T follicular helper cell (primary cell): ENCODE measurements at places on chromosomes 7 and 10.

DNA sequence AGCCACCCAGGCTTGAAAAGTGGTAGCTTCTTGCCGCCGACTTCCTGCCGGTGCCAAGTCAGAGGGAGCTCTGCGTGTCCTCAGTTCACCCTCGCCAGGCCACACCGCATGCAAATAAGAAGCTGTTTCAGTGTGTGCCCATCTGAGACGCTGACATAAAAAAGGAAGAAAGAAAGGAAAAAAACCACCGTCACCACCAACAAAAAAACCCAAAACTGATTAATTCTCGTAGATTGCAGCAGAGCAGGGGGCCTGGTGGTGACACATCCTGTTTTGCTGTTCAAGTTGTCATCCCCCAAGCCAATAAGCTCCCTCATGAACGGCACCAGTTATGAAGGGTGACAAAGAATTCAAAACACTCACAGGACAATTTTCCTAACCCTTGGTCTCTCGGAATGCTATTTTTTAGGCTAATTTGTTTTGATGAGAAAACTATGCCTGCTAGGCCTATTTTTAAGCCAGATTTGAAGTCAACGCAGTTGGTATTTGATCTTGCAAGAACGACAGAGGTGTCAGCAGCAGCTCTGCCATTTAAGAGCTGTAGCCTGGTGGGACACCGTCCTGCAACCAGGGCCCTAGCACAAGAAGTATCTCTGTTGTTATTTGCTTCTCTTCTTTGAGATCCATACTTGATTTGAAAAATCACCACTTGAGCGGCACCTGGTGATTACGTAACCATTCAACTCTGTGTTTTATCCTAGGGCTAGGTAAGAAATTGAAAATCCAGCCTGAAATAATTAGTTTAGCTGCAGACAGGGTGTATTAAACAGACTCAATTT is 145.6 kb downstream of the PFKFB3 start:
- peak; percentile 79 for DNase-seq

- DNase-seq, result no peak
Measured at GRCh38 chr10:33402220-33403073, 68.0 kb upstream of the NRP1 start.

GRCh38 chr7:139254281-139254680 is 23.2 kb downstream of the UBN2 start:
- DNase-seq, result no peak

- peak; percentile 28 for DNase-seq
Measured at GRCh38 chr10:97713826-97714400, 383 bp downstream of the MARVELD1 start.

DNA sequence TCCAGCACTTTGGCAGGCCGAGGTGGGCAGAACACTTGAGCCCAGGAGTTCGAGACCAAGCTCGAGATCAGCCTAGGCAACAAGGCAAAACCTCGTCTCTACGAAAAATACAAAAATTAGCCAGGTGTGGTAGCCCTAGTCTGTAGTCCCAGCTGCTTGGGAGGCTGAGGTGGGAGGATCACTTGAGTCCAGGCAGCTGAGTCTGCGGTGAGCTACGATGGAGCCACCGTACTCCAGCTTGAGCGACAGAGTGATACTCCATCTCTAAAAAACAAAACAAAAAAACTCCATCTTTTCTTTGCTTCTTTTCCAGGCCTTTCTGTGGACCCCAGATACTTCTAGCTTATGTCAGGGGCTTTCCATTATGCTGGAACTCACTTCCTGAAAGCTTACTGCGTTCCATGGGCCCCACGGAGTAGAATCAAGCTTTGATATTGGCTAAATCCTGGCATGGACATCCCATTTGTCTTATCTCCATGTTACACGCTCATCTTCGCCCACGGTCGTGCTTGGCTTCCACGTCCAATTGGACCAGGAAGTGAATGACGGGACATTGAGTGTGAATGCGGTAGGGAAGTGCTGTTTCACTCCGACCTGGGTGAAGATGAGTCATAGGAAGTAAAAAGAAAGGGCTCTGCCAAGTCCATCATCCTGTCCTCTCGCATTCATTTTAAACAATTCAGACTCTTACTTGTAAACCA is 45.7 kb downstream of the FAM171A1 start:
- DNase-seq, result no peak

DNA sequence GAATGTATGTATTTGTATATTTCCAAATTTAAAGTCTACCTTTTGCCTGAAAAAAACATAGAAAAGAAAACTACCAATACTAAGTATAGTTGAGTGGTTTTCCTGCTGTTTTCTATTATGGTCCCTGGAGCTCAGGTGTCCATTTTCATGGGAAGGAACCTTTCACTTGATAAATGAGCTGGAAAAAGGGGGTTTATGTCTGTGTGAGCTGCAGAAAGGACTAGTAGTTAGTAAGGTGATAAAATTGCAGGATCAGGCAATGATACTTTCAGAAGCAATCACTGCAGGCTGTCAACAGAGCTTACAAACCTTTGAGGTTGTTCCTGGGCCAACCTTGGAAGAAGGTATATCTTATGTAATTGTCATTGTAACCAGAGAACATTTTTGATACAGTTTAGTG is 48.0 kb downstream of the ST7 start:
- no peak for DNase-seq

DNA sequence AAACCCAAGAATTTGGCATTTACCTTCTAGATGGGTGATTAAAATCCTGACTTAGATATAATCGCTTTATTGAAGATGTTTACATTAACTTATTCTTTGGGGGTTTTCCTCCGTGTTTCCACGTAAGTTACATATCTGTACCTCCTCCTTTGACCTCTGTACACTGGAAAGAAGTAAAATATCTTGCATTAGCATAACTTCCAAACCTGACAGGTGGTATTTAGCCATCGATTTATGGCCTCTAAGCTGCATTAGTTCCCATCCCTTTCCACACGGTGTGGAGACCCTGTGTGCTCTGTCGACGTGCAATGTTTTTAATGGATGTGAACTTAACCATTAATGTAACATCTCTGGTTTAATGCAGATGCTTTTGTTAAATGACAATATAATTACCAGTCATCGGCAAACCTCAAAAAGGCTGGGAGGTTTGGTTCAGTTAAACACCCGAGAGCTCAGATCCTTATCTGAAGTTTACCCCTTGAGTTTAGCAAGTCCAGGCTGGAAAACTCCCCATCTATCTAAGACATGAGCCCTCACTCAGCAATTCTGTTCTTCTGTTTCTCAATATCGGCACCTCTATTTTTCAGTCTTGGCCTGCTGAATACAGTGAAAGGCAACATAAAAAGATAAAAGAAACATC is 295.2 kb downstream of the GATA3 start:
- no peak for DNase-seq

GRCh38 chr7:2260820-2261219 is 18.8 kb downstream of the NUDT1 start:
- DNase-seq, result no peak

GRCh38 chr7:114026486-114027089 is 107.8 kb upstream of the PPP1R3A start:
- no peak for DNase-seq

DNA sequence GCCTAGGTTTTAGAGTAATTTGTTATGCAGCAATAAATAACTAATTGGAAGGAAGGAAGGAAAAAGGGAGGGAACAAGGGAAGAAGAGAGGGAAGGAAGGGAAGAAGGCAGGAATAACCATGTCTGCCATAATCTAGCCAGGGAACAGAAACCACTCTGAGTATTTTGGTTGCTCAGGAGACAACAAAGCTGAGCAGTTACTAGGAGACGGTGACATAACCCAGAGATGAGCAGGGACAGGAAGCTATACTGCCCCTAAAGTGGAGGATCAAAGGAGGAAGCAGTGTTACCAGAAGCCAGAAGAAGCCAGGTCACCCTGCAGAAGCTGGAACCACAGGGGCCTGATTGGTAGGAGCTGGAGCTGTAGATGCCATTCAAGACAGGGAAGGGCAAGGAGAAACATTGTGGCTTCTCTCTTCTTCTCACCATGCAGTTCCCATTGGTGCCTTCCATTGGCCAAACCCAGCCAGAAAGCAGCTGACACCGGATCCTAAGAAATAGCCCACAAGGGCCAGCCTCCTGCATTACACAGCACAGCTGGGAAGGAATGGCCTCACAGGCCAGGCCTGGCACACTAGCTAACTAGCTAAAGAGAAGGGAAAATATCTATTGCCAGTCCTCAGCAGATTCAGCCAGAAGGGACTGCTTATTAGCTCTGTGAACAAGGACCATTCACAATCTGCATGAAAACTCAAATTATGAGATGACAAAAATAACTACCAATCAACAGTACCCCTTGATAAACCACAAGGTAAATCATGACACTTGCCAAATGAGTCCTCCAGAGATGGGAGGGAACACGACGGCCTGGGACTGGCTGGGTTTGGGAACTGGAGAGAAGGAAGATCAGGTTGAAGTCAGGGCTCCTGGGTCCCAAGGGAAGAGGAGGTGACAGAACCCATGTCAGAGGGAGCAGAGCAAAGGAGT is 184.5 kb upstream of the NFE2L3 start:
- DNase-seq, result no peak

GRCh38 chr7:28815369-28815927 is 142.7 kb downstream of the TRIL start:
- DNase-seq, result no peak

GRCh38 chr10:96767611-96768010 is 47.3 kb upstream of the PIK3AP1 start:
- no peak for DNase-seq

GRCh38 chr10:86361156-86362128 is 5.2 kb downstream of the GRID1 start:
- no peak for DNase-seq

GRCh38 chr7:269721-270120 is 20.2 kb upstream of the FOXL3 start:
- no peak for DNase-seq

GRCh38 chr7:877312-878232 is 1.2 kb downstream of the GET4 start:
- DNase-seq, result no peak

DNA sequence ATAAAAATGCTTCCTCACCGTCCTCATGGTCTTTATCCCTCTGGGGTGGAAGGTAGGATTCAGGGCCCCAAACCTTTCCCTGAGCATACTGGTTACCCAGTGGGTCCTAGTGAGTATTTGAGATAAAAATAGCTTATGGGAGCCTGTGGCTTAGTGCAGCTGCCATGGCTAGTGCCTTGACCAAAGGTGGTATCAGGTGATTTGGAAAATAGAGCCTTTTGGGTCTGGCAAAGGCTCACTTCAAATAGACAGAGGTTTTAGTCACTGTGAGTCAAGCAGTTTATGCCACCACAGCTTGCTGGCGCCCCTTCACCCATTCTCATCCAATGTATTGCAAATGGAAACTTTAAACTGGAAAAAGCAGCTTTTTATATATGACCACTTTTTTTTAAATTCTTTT is 30.4 kb downstream of the PLAU start:
- no peak for DNase-seq

GRCh38 chr10:108036265-108036664 is 871.8 kb upstream of the SORCS1 start:
- no peak for DNase-seq

DNA sequence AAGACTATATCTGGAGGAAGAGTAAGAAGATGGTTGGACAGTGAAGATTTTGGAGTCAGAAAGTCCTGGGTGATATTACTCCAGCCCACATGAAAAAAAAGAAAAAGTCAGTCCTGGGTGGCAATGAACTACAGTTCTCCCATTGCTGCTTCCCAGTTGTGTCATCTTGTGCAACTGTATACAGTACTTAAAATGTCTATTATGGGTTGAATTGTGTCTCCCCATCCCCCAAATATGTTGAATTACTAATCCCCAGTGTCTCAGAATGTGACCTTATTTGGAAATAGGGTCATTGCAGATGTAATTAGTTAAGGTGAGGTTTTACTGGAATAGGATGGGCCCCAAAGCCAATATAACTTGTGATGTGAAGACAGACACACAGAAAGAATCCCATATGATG is 15.6 kb downstream of the SEC23IP start:
- DNase-seq, result no peak

- no peak for DNase-seq
Measured at GRCh38 chr10:50567384-50567783, 56.4 kb downstream of the SGMS1 start.

GRCh38 chr10:110751850-110752249 is 107.7 kb downstream of the RBM20 start:
- no peak for DNase-seq

DNA sequence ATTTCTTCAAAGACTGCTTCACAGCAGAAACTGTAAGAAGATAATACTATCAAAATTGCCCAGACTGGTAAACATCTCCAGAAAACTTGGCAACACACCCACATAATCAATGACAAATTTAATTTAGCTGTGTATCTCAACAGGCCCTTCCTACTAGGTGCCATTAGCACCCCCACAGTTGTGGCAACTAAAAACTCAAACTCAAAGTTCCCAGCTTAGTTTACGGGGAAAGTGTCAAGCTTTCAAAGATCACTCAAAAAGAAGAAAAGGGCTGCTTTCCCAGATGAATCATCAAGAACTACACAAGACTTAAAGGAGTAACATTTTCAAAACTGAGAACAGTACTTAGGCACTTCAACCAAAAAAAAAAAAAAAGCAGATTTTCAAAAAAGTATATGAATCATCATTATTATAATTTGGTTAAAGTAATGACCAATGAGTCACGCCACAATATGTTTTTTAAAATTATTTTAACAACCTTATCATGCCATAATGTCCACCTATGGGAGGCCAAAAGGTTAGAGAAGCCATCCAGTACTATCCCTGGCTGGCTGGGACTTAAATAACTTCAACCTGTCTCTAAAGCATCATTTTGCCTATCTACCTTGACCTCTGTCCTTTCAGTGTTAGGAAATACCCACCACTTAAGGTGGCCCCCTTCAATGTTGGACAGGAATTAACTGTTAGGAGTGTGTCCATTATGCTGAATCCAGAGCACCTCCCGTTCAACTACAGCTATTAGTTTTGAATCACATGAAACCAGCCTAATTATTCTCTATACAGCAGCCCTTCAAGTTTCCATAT is 90.8 kb downstream of the ZFAND4 start:
- no peak for DNase-seq

GRCh38 chr10:17200001-17200911 is 1.2 kb downstream of the TRDMT1 start:
- DNase-seq, result no peak

DNA sequence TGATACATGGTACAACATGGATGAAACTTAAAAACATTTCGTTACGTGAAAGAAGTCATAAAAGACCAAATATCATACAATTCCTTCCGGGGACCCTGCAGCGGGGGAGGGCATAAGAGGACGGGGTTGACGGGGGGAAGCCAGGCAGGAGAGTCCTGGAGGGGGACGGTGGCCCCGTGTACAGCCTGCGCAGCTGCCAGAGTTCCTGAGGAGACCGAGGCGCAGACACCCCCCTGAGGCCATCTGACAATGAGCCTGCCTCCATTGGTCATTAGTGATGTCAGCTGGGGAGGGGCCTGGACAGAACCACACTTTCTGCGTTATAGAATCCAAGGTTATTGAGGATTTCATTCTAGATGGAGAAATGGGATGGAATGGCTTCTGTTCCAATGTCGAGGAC is 47.2 kb downstream of the PRKAG2 start:
- no peak for DNase-seq
